Foreskin fibroblast (primary cell): ENCODE measurements at places on chromosomes 2 and 18.

DNA sequence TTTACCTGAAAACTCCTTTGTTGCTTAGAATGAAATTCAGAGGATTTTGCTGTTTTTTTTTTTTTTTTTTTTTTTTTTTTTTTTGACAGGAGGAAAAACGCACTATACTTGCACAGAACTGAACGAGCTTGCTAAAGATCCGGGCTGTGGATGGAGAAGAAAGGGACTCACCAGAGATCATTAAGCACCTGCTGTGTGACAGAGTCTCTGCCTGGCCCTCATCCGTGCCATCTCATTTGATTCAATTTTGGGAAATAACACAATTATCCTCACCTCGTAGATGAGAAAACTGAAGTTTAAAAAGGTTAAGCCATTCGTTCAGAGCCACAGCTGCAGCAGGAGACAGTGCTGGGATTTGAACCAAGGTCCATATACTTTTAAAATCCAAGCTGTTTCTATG is 775.4 kb upstream of the ID2 start:
- DNase-seq = no peak

- DNase-seq = no peak
Observed at GRCh38 chr2:212536817-212537725, 1.5 kb downstream of the ERBB4 start.

- peak; percentile 76 for DNase-seq
Observed at GRCh38 chr2:235263205-235264120, 230.4 kb upstream of the AGAP1 start.

- peak; percentile 68 for DNase-seq
Observed at GRCh38 chr2:96533292-96534073, 3.1 kb upstream of the ARID5A start.

GRCh38 chr2:131047920-131048560 is 45.2 kb downstream of the FAM168B start:
- no peak for DNase-seq

GRCh38 chr2:206823178-206823577 is 57.8 kb downstream of the FASTKD2 start:
- no peak for DNase-seq

GRCh38 chr2:76211991-76212985 is 501.6 kb upstream of the GCFC2 start:
- DNase-seq = no peak

GRCh38 chr2:167100506-167100905 is 212.2 kb downstream of the XIRP2 start:
- DNase-seq = no peak

DNA sequence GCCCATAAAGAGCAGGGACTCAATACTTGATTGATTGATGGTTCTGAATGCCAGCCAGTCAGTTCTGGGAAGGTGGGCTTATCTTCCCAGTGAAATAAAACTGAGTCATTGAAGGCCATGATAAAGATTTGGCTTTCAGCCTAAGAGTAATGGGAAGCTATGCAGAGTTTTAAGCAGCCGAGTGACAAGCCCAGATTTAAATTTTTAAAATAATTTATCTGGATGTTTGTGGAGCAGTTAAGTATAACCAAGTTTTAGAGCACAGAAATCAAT is 122.8 kb downstream of the RAPGEF4 start:
- no peak for DNase-seq

DNA sequence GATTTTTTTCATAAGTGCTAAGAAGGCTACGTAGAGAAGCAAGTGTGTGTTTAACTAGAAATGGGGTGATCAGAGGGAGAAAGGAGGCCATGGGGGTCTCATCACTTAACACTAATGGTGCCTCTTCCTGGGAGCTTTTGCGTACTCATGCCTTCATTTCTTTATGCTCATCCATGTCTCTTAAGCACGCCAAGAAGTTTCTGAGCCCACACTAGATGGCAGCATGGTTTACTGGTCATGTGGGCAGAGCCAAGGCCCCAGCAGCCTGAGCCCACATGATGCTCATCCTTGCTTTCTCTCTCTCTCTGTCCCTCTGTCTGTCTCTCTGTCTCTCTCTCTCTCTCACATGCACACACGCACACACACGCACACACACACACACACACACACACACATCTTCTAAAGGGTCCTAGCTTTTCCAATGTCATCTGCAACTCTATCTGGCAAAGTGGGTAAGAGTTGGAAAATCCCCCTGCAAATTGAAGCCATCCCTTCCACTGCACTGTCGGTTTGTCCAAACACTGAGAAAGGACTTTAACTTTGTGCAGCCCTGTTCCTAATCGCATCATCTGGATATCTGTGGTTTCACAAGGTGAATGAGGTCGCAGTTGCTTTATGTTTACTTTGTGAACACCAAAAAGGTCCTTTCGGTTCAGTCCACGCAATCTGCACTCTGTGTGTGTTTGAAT is 137.1 kb upstream of the CCDC68 start:
- peak; percentile 90 for DNase-seq

DNA sequence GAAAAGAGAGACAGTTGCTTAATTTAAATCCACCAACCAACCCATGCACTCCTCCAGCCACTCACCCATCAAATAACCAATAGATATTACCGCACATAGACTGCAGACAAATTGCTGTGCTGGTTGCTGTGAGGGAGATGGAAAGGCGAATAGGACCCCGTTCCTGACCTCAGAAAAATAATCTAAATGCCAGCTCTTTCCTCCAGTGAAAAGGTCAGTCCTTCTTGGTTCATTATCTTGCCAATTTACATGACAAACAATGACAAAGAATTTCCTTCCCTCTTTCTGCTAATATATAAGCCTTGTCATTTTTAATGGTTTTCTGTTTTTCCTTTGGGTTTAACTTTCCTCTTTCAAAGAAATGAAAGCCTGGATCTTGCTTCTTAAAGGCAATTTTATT is 61.6 kb downstream of the MEP1B start:
- no peak for DNase-seq

GRCh38 chr2:178315078-178315477 is 120.8 kb downstream of the OSBPL6 start:
- no peak for DNase-seq

- no peak for DNase-seq
Observed at GRCh38 chr2:70680735-70681134, 87.3 kb downstream of the ADD2 start.

DNA sequence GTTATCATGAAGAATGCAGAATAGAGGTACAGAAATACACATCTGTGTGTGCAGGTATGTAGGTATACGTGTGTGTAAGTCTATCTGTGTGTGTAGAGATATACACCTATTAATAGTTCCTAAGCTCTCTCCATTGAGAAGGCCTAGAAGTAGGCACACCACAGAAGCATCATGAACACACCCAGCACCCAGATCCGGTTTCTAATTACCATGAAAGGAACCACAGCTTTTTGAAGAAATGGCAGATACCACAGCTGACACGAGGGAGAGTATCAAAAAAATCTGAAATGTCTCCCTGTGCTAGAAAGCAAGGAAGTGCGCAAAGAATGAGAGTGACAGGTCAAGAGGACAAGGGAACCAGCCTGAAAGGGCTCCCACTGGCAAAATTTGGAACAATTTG is 27.7 kb upstream of the AP1S3 start:
- no peak for DNase-seq
